Thoracic aorta (tissue), 2 donors: ENCODE measurements at places on chromosomes 3 and 15. TPM values are rescaled to one million over a fixed set of nuclear protein-coding genes. Genes with fewer than 3 reads are reported as not detected.

DNA sequence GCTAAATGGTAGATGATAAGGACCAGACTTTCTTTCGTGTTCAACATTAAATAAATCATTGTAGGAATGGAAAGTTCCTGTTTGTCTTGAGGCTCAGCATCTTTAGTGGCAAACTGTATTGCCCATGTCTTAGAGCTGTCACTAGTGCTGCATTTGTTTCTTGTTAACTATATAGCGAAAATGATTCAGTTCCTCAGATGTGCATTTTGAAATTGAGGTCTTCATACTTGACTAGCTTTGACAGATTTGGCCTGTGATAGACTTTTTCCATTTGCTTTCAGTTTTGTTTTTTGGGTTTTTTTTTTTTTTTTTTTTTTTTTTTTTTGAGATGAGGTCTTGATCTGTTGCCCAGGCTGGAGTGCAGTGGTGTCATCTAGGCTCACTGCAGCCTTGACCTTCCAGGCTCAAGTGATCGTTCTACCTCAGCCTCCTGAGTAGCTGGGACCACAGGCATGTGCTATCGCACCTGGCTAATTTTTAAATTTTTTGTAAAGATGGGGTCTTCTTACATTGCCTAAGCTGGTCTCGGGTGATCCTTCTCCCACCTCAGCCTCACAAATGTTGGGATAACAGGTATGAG lies 9.5 kb upstream of the RPLP1 start:
- H3K4me3 ChIP-seq: no peak overlapping the region
- no peaks in the 10 kb centered on the region for H3K27me3 ChIP-seq
- H3K36me3 ChIP-seq: peaks cover 13% of the 10 kb centered on the region
- H3K27ac ChIP-seq: no peak overlapping the region
- H3K4me1 ChIP-seq: no peaks in the 10 kb centered on the region

- no peaks in the 10 kb centered on the region for H3K27me3 ChIP-seq
- H3K4me3 ChIP-seq: no peak overlapping the region
- DNase-seq: no peak
- no peak overlapping the region for H3K27ac ChIP-seq
Observed at GRCh38 chr3:27094721-27095120, 274.5 kb downstream of the NEK10 start.

The GPR149 gene
- total RNA-seq: not detected

The RBP2 gene
- not detected for total RNA-seq

The MOBP gene
- not detected for total RNA-seq

GRCh38 chr15:47415539-47415971 lies 301.8 kb upstream of the SEMA6D start:
- peak overlapping the region; percentile 49 for H3K27ac ChIP-seq
- no peaks in the 10 kb centered on the region for H3K27me3 ChIP-seq
- peaks cover 49% of the 10 kb centered on the region for H3K4me1 ChIP-seq
- no peaks in the 10 kb centered on the region for H3K36me3 ChIP-seq
- no peak overlapping the region for H3K4me3 ChIP-seq

The HTR3E gene
- total RNA-seq: not detected
